ENCODE measurements at places on chromosomes 11 and 22. TPM values are rescaled to one million over a fixed set of nuclear protein-coding genes. Genes with fewer than 3 reads are reported as not detected.
A peak's percentile ranks its signal among the peaks of the same experiment; 100 is the strongest.

DNA sequence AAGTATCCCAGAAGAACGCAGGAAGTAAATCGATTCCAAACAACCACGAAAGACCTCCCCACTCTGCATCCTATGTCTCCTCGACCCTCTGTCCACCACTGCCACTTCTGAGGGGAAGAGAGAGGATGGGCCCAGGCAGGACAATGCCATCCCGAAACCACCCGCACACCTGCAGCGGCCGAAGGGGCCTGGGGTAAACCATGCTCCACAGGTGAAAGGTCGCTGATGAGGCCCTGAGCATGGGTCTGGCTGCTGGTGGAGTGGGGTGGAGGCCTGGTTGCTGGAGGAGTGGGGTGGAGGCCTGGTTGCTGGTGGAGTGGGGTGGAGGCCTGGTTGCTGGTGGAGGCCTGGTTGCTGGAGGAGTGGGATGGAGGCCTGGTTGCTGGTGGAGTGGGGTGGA, 13.1 kb downstream of the TOLLIP start:
- no peak for DNase-seq

DNA sequence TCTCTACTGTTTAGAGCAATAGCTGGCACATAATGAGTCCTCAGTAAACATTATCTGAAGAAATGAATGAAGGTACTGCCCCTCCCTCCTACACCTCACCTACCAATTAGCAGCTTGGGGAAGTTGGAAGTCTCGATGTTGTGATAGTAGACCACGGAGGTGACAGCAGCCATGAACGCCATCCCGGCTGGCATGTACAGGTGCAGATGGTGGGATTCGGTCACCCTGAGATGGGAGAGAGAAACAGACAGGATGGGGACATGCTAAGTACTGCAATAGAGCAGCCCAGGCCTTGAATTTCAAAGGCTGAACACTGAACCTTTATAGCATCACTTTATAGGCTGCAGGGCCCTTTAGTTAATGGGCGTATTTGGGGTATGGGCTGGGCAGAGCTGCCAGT, 6.6 kb downstream of the ABCC8 start:
- no peak for DNase-seq

DNA sequence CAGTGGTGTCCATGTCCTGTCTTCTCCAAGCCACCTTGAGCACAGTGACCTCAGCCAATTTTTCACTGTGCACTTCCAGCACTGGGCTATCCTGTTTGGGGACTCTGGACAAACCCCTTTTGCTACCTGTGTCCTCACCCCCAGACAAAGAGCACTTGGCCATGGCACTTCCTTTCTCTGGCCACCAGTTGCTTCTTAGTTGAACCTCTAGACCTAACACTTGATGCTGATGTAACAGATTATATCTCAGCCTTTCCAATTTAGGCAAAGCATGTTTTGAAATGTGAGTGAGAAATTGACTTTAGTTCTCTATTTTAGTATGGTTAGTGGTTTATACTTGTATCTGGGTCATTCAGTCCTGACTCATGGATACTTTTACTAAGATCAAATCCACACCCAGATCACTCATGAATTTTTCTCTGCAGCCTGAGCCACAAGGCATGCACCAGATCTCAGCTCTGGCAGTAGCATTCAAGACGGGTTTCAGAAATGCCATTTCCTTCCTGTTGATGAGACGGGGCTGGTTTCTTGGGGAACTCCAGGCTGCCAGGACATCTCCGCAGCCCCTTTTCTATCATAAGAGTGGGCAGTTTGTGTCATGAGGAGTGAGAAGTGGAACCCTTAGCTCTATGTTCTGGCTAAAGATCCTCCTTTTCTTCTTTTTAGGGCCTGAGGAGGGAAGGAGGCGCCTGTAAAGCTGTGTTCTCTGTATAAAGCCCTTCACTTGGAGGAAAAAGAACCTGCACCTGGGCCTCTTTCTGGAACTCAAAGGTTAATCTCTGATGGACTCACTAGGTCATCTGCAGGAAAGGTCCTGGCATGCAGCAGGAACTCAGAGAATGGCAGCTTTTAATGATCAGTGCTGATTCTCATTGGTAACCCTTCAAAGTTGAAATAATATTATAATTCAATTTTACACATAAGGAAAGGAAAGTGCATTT, 185.6 kb upstream of the TENM4 start:
- peak; percentile 2 for DNase-seq

DNA sequence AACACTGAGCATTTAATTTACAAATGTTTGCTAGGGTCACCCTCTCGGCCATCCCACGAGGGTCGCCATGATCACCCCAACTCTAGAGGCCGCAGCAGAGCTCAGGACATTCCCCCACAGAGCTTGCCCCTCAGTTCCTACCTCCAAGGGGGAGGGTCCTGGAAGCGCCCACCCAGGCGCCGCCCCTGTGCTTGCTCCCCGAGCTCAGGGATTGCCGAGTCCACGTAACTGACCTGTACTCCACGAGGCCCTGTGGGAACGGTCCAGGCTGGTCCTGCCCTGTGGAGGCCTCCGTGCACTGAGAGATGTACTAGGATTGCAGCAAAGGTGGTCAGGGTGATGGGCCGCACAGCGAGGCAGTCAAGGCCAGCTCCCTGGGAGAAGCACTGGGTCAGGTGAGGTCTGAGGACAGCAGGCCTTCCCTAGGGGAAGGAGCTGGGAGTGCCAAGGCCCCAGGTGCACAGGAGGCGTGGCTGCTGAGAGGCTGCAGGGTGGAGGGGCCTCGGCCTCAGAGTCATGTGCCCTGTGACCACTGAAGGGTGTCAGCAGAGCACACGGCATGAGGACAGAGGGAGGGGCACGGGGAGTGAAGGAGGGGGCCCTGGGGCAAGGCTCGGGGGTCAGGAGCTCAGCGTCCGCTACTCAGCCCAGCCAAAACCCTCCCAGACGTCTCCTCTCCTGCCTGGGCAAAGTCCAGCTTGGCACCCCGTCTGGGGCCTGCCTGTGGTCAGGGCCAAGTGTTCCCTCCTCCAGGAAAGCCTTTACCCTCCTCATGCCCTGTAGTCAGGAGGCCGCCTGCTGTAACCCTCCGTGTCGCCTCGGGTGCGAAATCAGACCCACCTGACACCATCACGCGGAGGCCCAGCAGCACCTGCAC, 2.4 kb upstream of the MIOX start:
- no peak for DNase-seq

- DNase-seq, result no peak
Observed at GRCh38 chr11:10382518-10382917, 72.5 kb upstream of the AMPD3 start.

GRCh38 chr11:115580927-115581680, 76.9 kb upstream of the CADM1 start:
- no peak for DNase-seq

Gene LDHAL6A
- polyA plus RNA-seq, result not detected

Gene HSPB2
- polyA plus RNA-seq, result 0.55 TPM
